ENCODE measurements at places on chromosomes 11 and 22.

DNA sequence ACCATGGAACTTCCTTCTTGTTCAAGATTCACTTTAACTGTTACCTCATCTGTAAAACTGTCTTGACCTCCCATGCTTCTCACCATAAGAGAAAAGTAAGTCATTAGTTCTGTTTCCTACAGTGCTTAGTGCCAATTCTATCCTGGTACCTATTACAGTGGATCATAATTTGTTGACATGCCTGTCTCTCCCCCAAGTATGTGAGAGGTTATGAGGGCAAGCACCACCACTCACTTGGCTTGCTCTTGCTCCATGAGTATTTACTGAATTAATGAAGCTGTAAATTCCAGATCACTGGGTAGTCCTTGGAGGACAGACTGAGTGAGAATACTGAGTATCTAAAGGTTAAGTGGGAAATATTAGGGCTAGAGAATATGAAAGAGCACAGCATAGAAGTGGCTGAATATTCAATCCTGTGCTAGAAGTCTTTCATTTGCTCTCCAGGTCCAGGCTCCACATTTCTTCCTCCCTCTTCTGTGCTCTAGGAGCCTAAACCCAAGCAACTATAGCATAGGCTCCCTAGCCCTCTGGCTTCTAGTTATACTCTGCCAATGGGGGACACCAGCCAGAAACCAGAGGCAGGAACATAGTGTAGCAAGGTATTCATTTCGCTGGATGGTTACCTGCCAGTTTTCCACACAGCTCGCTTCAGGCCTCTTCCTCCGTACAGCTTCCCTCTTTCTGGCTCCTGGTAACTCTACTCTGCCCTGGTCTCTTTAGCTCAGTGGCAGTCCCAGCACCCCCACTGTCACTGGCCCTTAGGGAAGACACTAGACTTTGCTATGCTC lies 118.2 kb upstream of the SLC5A12 start:
- no peak for DNase-seq

- no peak for DNase-seq
These were observed 947.3 kb upstream of the TENM4 start for GRCh38 chr11:80388130-80388529.

- DNase-seq, result no peak
These were observed 755.8 kb downstream of the NTM start for GRCh38 chr11:132125988-132126871.

GRCh38 chr11:123298488-123299447 lies 103.7 kb upstream of the CLMP start:
- no peak for DNase-seq

DNA sequence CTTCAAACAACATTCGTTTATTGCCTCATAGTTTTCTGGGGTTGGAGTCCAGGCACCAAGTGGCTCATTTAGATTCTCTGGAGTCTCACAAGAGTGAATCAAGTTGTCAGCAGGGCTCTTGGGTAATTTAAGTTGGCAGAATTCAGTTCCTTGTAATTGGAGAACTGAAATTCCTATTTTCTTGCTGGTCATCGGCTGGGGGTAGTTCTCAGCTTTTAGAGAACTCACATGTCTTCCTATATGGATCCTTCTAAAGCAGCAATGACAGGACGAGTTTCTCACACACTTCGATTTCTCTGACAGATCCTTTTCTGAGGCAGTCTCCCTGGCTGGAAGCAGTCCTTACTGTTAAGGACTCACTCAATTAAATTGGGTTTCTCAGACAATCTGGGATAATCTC lies 17.3 kb upstream of the OOSP4B start:
- no peak for DNase-seq

All from activated CD4-positive, alpha-beta T cell treated with anti-CD3 and anti-CD28 coated beads, Interleukin-2, amount 50 U/mL, for 48 hours (primary cell).